ENCODE measurements at places on chromosomes 5 and 9. TPM values are rescaled to one million over a fixed set of nuclear protein-coding genes. Genes with fewer than 3 reads are reported as not detected.

DNA sequence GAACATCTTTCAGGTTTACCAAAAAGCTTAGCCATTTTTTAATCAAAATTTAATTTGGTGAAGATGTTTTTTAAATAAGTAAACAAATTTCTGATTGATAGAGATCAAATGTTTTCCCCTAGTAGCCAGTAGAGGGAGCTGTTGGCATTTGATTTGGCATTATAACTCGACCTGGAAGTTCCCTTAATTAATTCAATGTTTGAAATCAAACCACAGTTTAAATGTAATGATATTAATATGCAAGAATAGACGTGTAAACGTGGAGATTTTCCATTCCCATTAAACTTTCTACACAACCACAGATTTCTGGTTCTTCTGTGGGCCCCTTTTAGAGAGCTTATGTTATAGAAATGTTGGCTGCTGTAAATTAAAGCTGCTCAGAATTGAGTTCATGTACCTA lies 148.1 kb upstream of the MPDZ start:
- peak; percentile 57 for DNase-seq

GRCh38 chr9:130766021-130766926 lies 68.8 kb upstream of the ABL1 start:
- DNase-seq = no peak

DNA sequence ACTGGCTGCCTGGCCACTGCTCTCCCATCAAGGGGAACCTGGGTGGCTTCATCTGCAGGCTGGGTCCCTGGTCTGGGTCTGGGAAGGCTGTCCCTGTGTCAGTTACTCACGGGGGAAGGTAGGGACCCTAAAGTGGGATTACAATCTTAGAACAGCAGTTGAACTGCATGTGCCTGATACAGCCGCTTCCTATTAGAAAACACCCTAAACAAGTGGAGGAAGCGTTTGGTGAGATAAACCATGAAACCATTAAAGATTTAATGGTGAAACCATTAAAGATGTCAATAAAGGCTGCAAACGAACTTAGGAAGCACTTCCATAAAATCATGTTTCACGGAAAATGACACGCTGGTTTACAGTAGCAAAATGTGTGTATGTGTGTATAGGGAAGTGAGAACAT lies 2.5 kb upstream of the GFI1B start:
- no peak for DNase-seq

Gene TMEM8B
- 15.7 TPM for total RNA-seq

Gene HMGCS1
- total RNA-seq = 236 TPM

Gene GLRA1
- total RNA-seq = not detected

Gene ANGPTL2
- total RNA-seq = not detected

Gene PCSK1
- not detected for total RNA-seq
